CD4-positive, alpha-beta T cell treated with Interleukin-1 beta for 1 hour (primary cell): ENCODE measurements at places on chromosomes 7 and 10.

- DNase-seq: no peak
These were observed 9.9 kb downstream of the MDH2 start for GRCh38 chr7:76057813-76058145.

DNA sequence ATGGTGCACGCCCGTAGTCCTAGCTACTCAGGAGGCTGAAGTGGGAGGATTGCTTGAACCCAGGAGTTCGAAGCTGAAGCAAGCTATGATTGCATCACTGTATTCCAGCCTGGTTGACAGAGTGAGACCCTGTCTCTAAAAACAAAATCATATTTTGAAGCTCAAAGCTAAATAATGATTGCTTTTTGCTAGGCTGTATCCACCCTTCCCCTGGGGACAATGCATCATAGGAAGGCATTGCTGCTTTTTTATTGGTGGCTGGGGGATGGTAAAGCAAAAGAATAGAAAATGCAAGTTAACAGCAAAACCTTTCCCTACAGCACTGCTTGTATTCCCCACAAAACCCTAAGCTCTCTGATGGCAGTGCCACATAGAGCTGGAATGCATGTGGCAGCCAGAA lies 107.5 kb upstream of the WAC start:
- DNase-seq: no peak

- DNase-seq: peak; percentile 53
These were observed 4.0 kb upstream of the IGF2BP3 start for GRCh38 chr7:23474094-23474828.

DNA sequence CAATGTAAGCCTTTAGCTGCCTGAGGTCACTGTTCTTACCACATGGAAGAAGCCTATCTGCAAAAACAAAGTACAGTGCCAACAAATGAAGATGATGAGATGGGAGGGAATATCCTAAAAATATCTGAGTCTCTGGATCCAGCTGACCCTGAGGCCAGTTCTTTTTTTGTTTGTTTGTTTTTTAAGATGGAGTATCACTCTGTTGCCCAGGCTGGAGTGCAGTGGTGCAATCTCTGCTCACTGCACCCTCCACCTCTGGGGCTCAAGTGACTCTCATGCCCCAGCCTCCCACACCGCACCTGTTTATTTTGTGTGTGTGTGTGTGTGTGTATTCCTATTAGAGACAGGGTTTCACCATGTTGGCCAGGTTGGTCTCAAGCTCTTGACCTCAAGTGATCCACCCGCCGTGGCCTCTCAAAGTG lies 44.9 kb downstream of the HYCC1 start:
- DNase-seq: no peak

DNA sequence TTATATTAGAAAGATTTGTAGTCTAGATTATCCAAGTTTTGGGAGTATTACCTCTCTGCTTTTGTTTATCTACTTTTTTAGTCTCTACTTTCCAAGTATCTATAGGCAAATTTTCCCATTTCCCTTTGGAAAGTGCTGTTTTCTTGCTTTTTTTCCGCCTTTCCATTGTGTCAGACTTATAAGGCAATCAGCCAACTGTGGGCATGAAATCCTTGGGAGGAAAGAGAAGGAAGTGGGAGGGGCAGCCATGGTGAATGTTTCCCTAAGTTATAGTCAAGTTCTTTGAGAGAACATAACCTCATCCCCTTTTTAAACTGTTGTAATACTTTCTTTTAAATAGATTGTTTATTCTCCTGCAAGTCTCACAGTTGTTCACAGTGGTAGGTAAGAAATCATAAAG lies 52.6 kb downstream of the PTEN start:
- no peak for DNase-seq

- no peak for DNase-seq
These were observed 297.8 kb upstream of the PRKCQ start for GRCh38 chr10:6877722-6878392.

DNA sequence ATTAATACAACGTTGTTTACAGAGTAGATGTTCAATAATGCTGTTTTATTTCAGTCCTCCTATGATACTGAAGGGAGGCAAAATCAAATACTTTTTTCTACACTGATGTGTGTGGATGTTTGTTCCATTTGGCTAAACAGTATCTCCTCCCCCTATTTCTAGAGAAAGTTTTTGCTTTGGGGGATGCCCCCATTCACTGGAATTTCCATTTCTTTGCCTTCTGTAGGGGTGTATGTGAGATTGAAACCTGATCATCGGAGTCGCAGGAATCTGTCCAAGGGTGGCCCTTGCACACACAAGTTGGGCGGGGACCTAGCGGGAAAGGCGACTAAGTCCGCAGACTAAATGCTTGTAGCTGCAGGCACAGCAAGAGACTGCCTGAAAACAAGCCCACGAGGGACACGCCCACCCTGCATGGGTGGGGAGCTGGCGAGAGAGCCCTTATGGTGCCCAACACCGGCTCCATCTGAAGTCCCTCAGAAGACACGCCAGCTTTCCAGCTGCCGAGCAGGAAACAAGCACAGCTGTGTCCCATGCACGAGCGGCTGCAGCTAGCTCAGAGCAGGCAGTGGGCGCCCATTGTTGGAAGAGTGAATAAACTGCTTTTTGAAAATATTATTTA lies 58.0 kb downstream of the ESYT2 start:
- DNase-seq: no peak

GRCh38 chr7:136956671-136957070 lies 88.2 kb downstream of the CHRM2 start:
- no peak for DNase-seq

GRCh38 chr7:100407285-100408180 lies 21.0 kb downstream of the ZCWPW1 start:
- DNase-seq: peak; percentile 77

DNA sequence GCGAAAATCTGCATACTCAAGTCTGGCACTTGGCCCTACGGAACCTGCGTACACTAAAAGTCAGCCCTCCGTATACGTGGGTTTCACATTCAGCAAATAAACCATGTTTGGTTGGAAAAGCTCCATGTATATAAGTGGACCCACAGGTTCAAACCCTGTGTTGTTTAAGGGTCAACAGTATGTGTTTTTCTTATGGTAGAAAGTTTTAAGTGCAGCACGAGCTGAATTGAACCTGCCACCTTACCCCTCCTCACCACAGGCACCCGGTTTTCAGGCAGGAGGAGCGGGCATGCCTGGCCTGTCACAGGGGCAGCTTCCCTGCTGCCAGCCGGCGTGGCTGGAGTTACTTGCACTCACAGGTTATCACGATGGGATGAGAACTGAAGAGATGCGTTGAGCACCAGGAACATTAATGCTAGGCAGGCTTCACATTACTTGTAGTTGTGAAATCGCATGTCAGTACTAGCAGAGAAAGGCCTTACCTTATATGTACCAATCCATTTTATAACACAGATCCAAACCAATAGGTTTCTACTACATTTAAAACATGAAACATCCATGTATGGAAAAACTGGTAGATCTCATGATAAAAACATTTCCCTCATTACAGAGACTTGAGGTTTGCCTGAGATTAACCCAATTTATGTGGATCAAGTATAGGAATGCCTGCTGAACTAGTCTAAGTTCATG lies 12.9 kb downstream of the INSIG1 start:
- DNase-seq: no peak
